SJSA1 (cell line): ENCODE measurements at places on chromosomes 4 and X.

DNA sequence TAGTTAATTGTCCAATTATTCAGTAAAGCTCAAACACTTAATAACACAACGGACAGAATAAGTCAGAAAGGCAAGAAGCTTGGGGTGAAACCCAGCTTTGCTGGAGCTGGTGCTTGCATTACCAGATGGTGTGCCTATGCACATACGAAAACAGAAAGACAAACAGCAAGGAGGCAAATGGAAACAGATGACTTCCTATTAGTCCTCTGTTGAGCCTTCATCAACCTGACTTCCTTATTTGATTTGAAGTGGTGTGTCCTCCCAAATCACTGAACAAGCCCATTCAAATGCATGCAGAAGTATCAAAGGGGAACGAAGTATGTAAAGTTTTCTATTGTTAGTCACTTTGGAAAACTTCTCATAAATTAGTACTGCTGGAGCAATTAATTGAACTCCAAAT is 166.2 kb downstream of the ATP10D start:
- no peak for DNase-seq

DNA sequence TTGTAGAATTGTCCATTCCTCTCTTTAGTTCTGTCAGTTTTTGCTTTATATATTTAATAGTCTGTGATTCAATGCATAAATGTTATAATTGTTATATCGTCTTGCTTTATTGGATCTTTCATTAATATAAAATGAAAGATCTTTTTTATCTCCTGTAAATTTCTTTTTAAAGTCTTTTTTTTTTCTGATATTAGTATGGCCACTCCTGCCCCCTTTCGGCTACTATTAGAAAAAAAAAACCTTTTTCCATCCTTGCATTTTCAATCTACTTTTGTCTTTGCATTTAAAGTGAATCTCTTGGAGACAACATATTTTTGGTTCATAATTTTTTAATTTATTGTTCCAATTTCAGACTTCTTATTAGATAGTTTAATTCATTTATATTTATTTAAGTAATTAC is 677.4 kb upstream of the NDST4 start:
- DNase-seq = no peak

GRCh38 chr4:6917461-6918271 is 8.0 kb downstream of the TBC1D14 start:
- peak; percentile 60 for DNase-seq

GRCh38 chrX:102934624-102935023 is 2.4 kb upstream of the RAB40AL start:
- no peak for DNase-seq

- peak; percentile 90 for DNase-seq
Measured at GRCh38 chr4:77007358-77008230, 58.0 kb downstream of the SEPTIN11 start.

DNA sequence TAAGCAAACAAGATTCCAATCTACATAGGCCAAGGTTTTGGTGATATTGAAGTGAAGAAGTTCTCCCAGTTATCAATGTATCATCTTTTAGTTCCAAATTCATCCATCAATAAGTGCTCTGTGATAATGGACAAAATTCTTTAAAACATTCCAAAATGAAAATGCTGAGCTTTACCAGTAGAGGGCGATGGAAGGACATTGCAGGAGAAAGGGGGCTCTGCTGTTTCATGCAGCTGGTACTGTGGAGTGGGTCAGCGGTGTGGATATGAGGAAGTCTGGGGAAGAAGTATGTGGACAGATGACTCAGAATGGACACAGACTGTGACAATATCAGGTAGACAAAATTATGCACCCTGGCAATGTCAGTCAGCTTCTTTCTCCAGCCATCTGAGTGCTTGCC is 46.6 kb upstream of the HS6ST2 start:
- DNase-seq = peak; percentile 4

- no peak for DNase-seq
Measured at GRCh38 chr4:48400416-48400815, 59.1 kb downstream of the SLAIN2 start.

DNA sequence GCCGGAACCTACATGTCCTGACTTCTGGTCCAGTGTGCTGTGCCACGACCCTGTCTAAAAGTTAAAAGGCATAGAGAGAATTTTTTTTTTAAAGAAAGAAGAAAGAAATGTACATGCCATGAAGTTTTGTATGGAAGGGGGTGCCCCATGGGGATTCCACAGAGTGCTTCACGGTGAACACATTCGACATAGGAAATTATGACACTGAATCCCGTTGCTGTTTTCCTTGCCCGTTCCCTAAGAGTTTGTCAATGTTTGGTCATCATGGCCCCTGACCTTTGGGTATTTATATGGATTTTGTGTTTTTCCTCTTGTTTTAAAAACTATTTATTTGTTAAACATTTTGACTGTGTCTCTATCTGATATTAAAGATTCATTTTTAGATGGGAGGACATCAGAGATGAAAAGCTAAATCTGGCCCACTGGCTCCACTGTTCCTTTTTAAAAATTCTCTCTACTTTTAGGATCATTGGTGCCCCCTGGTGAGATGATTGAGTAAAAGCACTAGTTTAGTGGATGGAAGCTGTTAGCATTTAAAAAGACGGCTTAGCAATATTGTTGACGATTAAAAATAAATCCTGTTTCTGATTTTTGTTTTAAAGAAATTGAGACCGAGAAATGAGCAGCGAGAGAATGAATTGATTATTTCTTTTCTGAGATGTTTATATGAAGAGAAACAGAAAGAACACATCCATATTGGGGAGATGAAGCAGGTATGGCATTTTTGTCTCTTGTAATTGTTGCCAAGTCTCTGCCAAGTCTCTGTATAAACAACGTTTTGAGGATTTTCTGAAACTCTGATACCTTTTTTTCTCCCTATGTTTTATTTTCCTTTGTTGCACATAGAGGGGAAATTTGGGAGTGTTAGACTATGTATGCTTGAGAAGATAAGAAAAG is 75.0 kb downstream of the PTTG2 start:
- peak; percentile 41 for DNase-seq

GRCh38 chr4:77178560-77178959 is 21.6 kb downstream of the CCNG2 start:
- DNase-seq = no peak

DNA sequence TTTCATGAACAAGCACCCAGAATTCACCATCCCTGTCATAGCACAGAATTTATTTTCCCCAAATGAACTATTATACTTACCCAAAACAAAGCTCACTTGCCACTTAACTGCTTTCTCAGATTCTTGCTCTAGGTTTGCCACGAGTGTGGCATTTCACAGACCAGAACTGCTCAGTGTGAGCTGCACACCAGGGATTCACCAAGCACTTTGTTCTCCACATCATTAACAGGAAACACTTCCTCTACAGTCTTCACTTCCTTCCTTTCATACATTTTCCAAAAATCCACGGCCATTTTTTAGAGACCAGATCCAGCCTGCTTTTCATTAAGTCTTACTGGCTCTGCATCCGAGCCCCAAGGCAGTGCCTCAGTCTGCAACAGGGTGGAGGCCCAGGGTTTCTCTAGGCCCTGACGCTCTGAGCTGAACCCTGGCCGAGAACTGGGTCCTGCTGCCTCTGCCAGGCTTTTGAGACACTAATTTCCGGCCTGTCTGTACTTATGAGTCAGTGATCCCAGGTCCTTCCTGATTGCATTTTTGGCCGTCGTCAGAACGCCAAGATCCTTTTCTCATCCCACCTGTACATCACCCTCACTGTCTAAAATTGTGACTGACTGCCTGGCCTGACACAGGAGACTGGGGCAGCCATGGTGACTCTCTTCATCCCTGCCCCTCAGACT is 67.6 kb upstream of the MTNR1A start:
- DNase-seq = peak; percentile 67

DNA sequence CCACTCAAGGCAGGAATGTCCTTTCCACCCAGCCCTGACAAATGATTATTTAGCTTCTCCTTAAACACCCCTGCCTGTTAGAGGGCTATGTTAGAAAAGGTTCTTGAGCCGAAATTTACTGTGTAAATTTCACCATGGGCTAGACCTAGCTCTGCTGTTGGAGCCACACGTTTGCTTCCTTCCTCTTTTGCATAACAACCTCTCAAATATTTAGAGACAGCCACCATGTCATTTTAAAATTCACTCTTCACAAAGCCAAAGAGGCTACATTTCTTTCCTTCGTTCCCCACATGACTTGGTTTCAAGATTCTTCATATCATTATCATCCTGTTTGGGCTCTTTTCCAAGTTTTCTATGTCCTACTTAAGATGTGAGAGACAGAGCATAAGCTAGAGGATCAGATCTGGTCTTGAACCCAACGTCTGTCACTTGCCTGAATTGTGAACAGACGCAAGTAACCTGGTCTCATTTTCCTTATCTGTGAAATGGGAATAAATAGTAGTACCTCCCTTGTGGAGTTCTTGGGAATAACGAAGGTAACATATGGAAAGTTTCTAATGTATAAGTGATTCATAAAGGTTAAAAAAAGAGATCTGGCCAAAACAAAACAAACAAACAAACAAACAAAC is 6.7 kb downstream of the DOCK11 start:
- no peak for DNase-seq

DNA sequence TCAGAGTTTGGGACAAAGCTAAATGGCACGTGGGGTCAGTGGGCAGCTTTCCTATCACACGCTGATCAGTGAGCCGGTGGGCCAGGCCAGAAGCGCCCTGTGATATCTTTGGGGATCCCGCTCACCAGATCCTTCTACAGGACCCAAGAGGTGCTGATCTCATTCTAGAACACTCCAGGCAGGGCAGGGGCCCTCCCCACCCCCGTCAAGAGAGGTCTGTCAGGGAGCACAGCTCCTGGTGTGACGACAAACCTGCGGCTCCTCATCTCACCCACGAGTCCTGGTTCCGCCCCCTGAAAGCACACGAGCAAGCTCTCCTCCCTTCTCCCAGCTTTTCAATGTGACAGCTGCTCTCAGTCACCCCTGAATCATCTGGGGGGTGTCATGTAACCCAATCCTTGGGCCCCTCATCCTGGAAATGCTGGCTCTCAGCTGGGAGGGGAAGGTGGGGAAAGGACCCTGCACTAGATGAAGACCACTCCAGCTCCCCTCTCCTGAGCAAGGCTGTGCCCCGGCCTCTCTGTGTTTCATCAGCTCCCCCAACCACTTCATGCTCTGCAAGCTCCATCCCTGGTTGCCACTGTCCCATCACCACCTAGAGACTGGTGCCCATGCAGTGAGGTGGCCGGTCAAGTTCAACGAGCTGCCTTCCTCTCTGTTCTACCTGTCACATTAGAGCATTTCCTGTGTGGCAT is 4.6 kb downstream of the HCFC1 start:
- DNase-seq = no peak

DNA sequence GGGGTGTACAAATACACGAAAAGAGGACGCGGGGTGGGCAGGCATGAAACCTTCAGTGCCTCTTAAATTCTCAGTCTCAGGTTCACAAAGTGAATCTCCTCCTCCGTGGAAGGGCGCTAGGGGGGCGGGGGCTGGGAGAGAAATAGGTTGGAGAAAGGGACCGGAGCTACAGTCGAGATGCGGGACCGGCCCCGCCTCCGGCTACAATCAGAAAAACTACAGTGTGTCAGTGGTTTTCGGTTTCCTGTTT is 3.4 kb downstream of the MAML3 start:
- peak; percentile 81 for DNase-seq

GRCh38 chr4:7044137-7044930 is 1.2 kb downstream of the TADA2B start:
- DNase-seq = no peak

DNA sequence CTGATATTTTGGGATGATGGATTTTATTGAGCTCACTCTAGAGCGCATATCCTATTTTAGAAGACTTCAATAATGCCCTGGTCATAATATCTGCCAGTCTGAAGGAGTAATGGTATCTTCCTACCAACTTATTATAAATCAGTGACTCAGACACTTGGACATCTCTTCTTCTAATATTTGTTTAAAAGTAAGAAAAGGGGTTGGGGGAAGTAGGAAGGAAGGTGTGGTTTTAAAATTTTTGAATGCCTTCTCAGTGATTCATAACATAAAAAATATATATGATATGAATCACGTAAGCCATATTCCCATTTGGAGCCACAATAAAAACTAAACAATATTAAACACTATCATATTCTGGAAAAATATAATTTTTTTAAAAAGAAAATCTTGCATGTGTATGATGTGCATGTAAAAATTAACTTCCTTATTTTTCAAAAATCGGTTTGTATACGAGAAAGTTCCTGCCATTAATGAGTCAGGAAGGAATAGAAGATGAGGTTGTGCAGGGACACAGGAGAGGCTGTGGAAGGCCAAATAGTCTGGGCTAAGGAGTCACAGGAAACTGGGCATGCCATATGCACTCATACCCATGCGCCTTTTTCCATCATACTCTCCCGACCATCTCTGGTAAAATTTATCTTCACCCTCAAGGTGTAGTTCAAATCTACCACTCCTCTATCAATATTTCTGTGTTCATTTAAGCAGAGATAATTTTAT is 286.5 kb downstream of the EPHA5 start:
- no peak for DNase-seq

GRCh38 chrX:123994730-123995129 is 33.2 kb downstream of the STAG2 start:
- no peak for DNase-seq

GRCh38 chr4:68250151-68250930 is 4.8 kb upstream of the TMPRSS11B start:
- DNase-seq = no peak

DNA sequence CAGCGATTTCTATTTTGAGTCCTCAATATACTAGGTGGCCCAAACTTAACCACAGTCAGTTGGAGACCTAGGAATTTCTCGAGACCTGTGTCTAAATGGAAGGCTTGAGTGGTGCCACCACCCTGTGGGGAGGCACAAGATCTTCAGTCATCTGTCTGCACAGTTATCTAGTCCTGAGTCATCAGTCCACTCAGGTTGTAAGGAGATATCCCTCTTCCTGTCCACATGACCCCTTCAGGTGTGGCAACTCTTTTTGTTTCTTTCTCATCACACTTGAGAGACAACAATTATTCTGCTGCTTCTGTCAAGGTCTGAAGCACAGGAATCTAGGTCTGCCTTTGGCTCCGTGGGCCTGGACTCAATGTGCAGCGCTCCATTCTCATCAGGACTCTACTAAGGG is 64.4 kb upstream of the IBSP start:
- no peak for DNase-seq

DNA sequence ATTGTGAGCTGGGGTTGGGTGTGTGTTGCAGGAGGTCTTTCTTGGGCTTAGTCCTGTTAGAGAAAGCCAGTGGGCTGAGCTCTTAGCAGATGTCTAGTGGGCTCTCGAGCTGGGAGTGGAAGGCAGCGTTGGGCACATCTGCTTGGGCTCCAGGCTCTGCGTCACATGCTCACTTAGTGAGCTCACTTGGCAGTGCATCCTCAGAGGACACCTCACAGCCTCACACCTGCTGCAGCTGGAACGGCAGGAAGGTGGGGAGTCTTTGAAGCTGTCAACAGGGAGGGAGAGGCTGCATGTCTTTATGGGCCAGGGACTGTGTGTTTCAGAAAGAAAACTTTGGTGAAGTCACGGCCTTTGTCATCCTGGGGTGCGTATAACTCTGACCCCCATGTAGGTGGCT is 82.2 kb downstream of the PSAPL1 start:
- DNase-seq = no peak

DNA sequence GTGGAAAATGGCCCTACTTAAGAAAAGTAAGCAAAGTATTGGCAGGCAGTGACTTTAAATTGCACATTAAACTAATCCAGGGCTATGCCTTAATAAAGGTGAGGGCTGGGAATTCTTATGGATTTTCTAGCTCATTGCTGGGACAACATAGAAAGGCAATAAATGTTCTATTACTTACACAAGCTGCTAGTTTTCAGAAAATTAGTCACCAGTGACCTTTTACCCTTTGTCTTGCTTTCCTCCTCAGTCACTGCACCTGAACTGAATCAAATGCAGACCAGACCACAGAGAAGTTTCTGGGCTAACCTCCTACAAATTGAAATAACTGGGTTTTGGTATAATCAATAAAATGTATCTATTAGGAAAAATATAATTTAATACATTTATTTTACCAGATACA is 694.4 kb upstream of the FAM241A start:
- DNase-seq = no peak
